ENCODE measurements at places on chromosomes 4 and X.

GRCh38 chrX:132908891-132909290 lies 49.5 kb downstream of the HS6ST2 start:
- no peak for DNase-seq

- DNase-seq = no peak
Observed at GRCh38 chr4:145289403-145290076, 109.2 kb upstream of the OTUD4 start.

DNA sequence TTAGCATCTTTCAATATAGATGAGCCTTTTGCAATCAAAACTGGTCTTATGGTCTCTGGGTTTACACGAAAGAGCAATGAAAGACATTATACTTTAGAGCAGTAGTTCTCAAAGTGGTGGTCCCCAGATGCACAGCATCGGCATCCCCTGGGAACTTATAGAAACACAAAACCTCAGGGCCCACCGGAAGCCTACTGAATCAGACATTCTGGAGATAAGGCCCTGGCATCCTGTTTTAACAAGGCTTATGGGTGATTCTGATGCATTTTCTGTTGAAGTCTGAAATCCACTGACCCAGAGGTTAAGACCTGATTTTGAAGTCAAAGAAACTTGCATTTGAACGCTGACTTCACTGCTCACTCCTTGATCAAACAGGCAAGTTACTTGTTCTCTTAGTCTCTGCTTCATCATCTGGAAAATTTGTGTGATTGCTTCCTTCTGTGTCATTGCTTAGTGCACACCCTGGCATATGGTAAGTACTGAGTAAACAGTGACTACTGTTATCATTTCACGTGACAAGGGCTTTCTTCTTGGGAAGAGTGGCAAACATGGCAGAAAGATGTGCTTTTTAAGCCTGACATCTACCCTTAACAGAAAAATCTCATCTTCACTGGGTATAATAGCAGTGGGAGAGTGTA lies 14.5 kb downstream of the CHRNA9 start:
- no peak for DNase-seq

- DNase-seq = no peak
Observed at GRCh38 chrX:47456080-47456479, 26.9 kb downstream of the ZNF41 start.

DNA sequence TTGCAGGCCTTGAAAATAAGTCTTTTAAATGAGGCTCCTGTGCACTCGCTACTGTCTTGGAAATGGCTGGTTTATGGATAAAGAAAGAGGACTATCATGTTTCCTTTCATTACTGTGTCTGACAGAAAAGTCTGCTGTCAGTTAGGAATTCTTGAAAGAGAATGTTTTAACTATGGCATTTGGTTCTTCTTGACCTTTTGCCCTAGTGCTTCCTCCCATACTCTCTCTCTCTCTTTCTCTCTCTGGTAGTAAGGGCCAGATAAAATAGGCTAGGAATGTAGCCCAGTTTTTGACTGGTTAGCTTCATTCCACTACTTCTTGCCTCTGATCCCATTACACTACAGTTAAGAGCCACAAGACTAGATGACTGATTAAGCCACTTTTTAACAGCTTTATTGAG lies 29.8 kb downstream of the YY2 start:
- peak; percentile 19 for DNase-seq

DNA sequence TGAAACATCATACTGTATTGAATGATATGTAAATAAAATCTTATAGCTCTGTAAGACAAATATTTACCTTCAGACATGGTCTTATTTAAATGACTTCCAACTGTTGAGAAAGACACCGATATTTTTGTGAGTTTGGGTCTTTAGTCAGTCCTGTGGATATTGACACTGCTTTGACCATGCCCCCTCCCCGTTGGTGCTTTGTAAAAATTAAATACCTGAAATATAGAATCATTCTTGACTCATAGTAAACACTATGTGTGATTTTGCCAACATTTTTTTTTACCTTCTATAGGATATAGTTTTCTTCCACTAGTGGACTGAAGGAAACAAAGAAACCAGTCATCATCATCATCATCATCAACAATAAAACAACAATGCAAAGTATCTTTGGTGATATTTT lies 114.3 kb upstream of the HS3ST1 start:
- no peak for DNase-seq

DNA sequence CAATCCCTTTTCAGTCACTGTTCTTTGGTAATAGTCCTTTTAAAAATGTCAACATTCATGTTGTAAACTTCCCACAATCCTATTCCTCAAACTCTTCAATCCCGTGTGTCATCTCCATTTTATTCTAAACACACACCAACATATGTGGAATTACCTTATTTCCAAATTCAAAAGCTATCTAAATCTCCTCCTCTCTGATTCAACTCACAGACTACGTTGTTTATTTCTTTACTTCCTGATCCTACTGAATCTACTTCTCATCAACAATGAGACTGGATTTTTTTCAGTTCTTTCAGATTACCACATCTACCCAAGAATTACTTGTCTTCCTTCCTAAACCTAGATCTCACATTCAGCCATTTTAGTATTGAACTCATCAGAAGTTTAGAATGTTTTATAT lies 188.2 kb downstream of the GABRB1 start:
- peak; percentile 18 for DNase-seq

DNA sequence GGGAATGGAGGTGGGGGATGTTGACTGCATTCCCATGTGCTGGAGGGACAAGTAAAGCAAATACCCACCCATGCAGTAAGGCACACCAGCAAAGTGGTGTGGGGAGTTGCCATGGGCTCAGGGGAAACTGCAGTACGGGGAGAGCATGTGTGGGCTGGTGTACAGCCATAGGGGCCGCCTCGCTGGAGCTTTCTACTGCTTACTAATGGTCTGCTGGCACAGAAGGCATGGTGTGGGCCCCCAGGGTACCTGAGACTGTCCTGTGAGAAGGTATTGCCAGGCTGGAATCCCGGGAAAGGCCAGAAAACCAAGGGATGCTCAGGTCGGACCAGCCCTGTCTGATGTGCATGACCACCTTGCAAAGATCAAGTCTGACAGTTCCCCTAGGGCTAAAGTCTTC lies 199.1 kb downstream of the ARHGEF9 start:
- DNase-seq = no peak

- no peak for DNase-seq
Observed at GRCh38 chr4:143356493-143356892, 19.8 kb downstream of the GAB1 start.

- DNase-seq = peak; percentile 71
Observed at GRCh38 chr4:76615999-76616398, 181.0 kb downstream of the SHROOM3 start.

- peak; percentile 28 for DNase-seq
Observed at GRCh38 chrX:31126205-31126604, 54.4 kb upstream of the FTHL17 start.

DNA sequence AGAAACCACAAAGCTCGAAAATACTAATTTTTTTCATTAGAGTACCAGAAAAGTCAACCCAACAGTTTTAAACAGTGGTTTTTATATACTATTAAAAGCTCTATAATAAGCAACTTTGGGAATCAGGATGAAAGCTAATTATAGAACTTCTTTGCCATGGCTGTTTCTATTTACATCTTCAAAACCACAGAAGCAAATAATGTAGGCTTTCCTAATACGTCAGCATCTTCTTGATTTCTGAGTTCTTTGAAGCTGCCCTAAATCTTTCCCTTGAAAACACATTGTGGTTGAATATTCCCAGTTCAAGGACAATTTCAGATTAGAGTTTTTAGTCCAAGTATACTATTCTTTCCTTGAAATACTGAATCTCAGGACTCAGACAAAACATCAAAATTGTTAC lies 460.2 kb upstream of the FAT1 start:
- peak; percentile 29 for DNase-seq

GRCh38 chrX:11724122-11725017 lies 33.7 kb upstream of the MSL3 start:
- DNase-seq = peak; percentile 48

DNA sequence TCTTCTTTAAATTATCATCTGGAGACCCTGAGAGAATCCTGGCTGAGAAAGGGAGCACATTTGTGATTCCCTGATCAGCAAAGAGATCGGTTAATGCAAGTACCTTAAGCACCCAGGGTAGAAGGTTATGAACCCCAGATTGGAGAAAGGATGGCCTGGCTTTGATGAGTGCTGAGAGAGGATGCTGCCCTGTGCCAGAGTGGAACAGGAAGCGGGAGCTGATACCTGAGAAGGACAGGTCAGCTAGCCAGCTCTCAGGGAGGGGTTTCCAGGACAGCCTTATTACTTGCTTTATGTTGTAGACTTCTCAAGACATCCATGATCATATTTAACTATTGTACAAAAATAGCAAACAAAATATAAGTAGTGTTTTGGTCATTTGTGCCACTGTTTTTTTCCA lies 141.9 kb downstream of the GATB start:
- DNase-seq = no peak

DNA sequence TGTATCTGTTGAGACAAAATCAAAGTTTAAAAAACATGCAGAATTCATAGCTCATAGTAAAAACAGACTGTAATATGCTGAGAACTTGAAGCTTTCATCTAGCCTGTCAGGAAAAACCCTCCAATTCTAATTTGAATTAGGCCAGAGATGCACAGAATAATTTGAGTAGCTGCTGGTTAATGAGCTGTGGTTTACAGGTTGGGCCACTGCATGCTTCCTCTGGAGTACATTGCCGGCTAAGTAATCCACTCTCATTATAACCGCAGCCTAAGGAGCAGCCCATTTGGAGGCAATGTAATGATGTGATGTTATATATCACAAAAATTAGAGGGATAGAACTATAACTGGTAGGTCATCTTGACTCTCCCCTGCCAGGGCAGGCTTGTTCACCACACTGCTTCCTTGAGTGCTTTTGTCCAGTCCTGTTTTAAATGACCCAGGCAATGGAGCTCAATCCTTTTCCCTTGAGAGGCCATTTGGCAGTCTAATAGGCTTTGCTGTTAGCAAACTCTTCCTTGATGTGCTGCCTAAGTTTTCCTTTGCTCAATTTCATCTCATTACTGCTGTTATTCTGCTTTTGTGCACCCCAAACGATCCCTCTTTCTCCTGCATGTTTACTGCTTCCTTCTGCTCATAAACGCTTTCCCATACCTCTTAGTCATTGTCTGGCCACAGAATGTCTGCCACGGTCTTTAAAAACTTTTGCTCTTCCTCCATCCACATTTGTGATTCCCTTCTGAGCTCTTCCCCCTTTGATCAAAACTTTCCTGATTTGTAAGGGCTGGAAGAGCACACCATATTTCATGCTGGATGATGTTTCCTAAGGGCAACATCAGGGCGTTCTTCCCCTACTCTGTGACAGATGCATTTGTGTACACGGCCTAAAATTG lies 230.9 kb downstream of the C4orf33 start:
- DNase-seq = no peak

DNA sequence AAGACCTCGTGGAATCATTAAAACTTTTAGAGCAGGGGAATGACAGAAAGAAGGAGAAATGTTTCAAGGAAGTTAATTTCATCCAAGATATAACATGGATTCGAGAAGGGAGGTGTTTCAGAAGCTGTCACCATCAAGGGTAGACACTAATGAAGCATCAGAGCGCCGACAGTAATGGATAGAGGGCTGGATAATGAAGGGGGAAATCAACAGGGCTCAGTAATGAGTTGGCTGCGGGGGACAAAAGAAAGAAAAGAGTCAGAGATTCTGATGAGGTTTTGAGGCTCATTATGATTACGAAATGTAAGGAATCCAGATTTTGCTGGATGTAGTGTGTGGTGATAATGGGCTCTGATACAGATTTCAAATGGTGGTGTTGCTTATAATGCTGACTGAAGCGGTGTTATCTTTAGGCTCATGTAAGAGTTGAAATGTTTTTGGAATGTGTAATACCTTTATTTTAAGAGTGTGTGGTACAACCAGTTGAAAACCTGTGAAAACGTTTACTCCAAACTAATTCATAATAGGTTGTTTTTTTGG lies 39.3 kb upstream of the TENM3 start:
- DNase-seq = no peak

DNA sequence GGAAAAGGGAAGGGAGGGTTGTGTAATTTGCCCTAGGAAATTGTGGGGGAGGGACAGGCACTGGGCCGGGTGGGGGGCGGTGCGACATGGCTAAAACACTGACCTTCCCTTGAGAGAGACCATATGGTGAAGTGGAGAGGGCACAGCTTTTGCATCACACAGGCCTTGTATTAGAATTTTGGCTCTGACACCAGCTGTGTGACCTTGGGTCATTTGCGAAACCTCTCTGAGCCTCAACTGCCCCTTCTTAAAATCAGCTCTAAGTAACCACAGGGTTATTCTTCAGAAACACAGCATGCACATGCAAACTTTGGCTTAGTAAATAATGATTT lies 25.8 kb downstream of the PDGFRA start:
- DNase-seq = peak; percentile 78

GRCh38 chr4:31204874-31205273 lies 484.7 kb downstream of the PCDH7 start:
- DNase-seq = no peak

DNA sequence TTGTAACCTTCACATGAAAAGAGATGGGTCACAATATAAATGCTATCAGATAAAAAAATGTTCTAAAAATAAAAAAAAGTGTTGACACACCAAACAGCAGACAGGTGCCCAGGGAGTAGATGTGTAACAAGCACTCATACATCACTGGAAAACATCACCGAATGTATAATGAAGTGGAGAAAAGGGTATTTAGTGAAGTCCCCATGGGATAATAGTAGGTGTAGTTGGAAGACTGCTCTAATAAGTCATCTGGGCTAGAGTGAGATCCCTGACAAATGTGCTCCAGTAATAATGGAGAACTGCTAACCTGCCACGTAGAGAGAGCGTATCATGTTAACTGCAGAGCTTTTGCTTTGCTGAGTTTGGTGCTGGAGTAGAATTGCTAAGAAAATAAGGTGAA lies 152.0 kb downstream of the GRIA2 start:
- DNase-seq = no peak

DNA sequence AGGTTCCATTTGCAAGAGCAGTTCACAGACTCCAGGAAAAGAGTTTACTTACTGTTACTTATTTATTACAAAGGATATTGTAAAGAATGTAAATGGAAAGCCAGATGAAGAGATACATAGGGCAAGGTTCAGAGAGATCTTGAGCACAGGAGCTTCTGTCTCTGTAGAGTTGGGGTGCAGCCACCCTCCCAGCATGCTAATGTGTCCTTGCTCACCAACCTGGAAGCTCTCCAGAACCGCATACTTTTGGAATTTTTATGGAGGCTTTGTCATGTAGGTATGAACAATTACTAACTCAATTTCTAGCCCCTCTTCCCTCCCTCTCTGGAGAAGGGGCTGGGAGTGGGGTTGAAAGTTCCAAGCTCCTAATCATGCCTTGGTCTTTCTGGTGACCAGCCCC lies 857.2 kb downstream of the RPA4 start:
- DNase-seq = no peak

DNA sequence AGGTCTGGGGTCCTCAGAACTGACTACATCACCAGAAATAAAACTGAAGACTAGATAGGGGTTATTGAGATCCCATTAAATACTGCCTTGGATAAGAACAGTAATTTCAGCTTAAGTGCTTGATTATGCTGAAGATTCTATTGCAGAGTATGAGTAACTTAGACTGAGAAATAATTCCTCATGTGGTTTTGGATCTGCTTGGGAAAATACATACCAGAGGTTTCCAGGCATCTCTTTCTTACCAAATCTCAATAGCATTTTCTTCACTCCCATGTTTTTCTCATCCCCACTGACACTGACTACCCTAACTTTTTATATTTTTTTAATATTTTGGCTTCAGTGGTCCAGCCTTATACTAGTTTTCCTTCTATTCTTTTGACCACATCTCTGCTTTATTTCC lies 92.0 kb upstream of the TEX13D start:
- DNase-seq = no peak

GRCh38 chr4:24992968-24993367 lies 37.8 kb downstream of the LGI2 start:
- no peak for DNase-seq
